H54 (cell line): ENCODE measurements at places on chromosomes 12 and 14.

DNA sequence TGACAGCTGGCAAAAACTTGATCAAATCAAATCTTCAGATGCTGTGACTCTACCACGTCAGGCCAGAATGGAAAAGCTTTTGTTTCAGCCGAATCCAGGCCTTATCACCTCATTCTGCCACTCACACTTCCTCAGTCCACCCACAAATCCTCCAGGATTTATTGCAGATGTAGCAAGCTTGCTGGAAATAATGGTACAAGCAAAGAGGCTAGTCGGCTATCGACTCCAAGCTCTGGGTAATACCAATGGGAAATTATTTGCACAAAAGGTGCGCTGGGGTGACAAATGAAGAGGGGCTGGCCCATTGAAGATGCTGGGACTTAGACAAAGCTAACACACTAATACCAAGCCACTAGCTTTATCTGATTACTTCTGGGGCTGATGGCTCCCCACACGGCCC lies 250.5 kb downstream of the ASCL1 start:
- no peak for DNase-seq

- no peak for DNase-seq
Measured at GRCh38 chr14:43525658-43526057, 981.4 kb downstream of the FSCB start.

- DNase-seq, result no peak
Measured at GRCh38 chr12:104887452-104887851, 70.6 kb downstream of the SLC41A2 start.

GRCh38 chr14:50222055-50222613 lies 9.2 kb downstream of the SOS2 start:
- no peak for DNase-seq

DNA sequence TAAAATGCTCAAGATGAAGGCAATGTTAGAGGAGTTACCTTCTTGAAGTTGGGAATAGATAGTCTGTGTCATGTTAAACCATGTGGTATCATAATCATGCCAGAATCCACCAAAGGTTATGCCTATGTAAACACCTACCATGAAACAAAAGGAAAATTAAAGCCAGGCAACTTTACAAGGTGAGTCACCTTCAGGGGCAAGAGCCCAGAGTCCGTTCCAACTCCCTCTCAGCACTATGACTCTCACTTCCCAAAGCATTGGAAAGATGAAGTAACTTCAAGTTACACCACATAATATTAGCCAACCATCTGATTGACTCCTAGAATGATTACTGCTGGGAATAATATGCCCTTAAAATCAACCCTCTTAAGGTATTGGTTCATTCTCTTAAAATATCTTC lies 38.5 kb downstream of the CATSPERB start:
- no peak for DNase-seq

DNA sequence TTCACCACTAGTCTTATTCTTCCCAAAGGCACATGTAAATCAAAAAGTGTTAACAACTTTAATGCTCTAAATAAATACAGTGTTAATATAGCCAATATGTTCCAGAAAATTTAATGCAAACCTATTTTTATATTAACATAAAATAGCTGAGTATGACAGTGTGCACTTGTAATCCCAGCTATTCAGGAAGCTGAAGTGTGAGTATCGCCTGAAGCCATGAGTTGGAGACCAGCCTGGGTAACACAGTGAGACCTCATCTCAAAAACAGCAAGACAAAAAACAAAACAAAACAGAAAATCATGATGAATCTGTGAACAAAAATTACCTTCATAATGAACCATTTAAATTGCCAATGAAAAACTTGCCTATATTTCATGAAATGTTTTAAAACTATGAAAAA lies 798.9 kb downstream of the SLC6A15 start:
- no peak for DNase-seq

DNA sequence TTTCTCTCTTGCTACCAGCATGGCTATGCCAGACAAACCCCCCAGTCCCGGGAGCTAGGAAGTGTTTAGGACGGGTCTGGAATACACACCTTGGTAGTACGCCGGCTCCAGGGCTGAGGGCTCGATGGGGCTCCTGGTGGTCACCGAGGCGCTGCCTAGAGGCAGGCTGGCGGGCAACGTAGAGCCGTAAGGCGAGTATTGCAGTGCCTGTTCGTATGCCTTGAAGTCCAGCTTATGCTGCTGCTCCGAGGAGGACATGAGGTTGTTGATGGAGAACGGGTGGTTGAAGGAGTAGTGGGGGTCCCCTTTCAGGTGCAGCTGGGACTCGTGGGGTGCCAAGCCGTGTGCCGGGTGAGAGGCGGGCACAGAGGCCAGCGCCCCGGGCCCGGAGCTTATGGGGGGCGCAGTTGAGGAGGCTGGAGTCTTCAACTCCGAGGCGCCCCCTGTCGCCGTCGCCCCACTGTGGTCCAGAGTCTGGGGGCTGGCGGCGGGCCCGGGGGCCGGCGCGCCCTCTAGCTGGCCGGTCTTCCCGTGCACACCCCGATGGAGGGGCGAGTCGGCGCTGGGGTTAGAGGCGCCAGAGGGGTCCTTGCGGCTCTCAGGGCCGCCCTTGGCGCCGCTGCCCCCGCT lies 3.6 kb downstream of the FOXA1 start:
- no peak for DNase-seq

- no peak for DNase-seq
Measured at GRCh38 chr12:97160277-97160676, 253.2 kb downstream of the NEDD1 start.
